ENCODE measurements at places on chromosomes 5 and 9. TPM values are rescaled to one million over a fixed set of nuclear protein-coding genes. Genes with fewer than 3 reads are reported as not detected.

PDE6A gene
- total RNA-seq: 0.30 TPM

ANAPC2 gene
- total RNA-seq: 30.9 TPM

SHISAL2B gene
- not detected for total RNA-seq

BRINP1 gene
- total RNA-seq: 0.14 TPM

PCDHGA4 gene
- total RNA-seq: 0.08 TPM

QSOX2 gene
- 28.5 TPM for total RNA-seq

ARL10 gene
- 0.97 TPM for total RNA-seq

AQP7 gene
- total RNA-seq: 0.33 TPM

FOXD1 gene
- 15.8 TPM for total RNA-seq

FRRS1L gene
- 0.22 TPM for total RNA-seq

BAAT gene
- 0.56 TPM for total RNA-seq

TENT4A gene
- 23.9 TPM for total RNA-seq

WDR31 gene
- 1.6 TPM for total RNA-seq

WDR38 gene
- 0.07 TPM for total RNA-seq

KCNN2 gene
- total RNA-seq: 0.14 TPM

ANKRD31 gene
- total RNA-seq: 0.06 TPM

Data from A549 treated with dexamethasone at 1 μM for 4 hours (cell line).